ENCODE measurements at places on chromosomes 7 and 10.

DNA sequence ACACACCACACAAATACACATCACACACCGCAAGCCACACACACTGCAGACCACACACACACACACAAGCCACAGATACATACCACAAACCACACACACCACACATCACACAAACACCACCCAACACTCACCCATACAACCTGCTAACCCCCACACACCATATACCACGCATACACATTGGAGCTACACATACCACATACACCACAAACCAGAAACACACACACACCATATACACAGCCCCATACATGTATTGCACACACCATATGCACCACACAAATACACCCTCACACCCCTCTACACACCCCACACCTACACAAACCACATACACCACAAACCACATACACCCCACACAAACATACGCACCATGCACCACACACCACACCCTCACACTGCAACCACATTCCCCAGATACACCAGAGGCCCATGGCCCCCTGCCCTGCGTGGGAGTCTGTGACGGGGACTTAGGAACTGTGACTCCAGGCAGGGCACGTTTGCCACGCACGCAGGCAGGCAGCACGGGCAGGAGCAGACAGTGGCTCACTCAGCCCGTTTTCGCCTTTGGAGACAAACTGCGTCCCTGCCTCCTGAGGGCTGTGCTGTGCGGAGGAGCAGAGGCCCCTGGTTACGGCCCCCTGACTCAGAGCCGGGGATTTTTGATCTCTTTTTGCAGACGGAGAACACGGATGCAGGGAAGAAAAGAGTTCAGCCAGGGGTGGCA lies 52.6 kb downstream of the TMEM209 start:
- DNase-seq: no peak

DNA sequence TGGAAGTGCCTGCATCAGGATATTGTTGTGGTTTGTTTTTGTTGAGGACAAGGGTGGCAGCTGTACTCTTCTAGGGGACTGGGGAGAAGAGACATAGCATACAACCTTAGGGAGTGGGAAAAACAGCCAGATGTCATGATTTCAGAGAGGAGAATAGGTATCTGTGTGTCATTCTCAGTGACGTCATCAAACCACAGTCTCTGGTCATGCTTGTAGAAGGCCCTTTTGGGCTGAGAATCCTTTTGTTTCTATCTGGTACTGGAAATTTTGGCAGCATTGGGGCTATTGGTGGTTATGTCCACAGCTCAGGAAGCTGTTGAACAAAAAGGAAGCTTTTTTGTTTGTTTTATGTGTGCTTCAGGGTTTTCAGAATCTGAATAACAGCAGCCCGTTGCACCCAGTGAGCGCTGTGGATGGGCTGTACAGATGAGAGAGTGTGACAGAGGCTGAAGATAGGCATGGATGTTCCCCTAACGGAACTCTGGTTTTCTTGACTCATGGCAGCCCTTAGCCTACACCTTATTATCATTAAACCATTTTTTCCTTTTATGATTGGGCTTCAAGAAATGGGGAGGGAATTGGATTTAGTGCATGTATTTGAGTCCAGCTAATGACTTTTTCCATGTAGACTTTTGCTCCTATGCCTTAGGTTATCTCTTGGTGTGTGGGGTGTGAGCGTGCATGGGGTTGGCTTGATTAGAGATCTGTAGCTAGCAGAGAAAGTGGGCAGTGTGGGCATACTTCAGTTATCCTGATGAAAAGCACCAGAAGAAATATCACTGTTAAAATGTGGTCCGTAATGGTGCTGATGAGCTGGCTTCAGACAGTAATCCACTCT lies 65.7 kb downstream of the SND1 start:
- no peak for DNase-seq

DNA sequence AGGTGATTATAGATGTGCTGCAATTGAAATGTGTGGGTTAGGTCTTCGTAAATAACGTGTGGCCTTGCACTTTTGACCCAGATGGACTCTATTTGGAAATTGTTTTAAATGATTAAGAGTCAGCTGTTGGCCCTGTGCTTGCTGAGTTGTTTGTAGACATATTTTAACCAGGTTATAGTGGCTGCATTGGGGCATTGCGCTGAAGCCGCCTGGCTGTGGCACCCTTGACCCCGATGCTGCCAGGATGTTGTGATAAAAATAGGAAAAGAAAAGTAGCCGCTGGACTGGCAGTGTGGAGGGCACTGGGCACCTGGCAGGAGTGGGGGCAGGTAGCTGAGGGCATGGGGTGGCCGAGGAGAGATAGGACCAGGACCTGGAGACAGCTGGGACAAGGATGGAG lies 13.4 kb downstream of the LRRC27 start:
- peak; percentile 30 for DNase-seq

GRCh38 chr10:132967540-132967939 lies 25.2 kb upstream of the CFAP46 start:
- DNase-seq: no peak

DNA sequence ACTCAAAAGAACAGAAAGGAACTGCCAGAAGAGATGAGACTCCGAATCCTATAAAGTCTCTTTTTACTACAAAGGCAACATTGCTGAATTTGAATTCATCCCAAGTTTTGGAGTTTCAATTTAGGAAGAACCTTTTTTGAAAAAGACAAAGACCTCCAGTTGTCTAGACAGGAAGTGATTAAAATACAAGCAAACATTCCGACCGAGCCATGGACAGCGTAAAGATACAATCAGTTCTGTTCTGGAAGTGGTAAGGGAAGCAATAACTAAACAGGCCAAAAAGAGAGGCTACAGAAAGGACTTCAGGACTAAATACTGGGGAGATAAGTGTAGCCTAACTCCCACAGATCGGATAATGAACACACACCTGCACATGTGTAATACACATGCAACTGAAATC lies 101.0 kb downstream of the SMURF1 start:
- DNase-seq: no peak

DNA sequence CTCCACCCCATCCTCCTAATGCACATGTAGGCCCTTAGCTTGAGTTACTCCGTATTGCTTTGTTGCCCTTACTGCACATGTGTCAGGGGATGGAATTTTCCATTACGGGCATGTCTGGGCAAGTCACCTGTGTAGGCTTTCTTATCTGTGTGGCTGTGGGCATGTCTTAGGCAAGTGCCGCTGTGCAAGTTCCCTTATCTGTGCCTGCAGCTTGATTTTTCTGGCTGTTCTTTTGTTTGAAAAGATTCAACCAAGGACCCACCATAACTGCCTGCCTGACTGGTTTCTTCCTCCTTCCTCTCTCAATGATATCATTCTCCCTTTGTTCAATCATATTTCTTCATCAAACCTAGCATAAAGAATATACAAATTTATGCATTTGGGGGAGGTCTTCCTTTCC lies 88.5 kb downstream of the AKR1D1 start:
- DNase-seq: no peak

DNA sequence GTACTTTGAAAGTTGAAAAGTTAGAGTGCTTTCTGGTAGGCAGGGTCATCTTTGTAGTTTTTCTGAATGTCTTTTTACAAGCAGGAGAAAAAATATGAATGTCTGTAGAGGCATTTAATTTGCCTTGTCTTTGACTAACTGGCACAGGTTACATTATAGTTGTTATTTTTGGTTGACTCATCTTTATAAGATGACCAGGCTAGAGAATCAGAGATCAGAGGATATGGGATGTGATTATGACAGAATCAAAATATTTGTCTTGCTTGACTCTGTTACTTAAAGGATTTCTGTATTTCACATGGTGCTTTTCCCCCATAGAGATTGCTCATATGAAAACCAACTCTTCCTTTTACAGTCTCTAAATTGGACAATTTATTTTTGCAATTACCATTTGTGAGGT lies 2.4 kb downstream of the ZMYND11 start:
- DNase-seq: no peak

- no peak for DNase-seq
Measured at GRCh38 chr10:90969947-90970673, 49.2 kb upstream of the ANKRD1 start.

GRCh38 chr10:14658331-14659127 lies 116.2 kb downstream of the FAM107B start:
- DNase-seq: no peak

GRCh38 chr7:47970761-47971160 lies 8.7 kb downstream of the HUS1 start:
- DNase-seq: no peak

- no peak for DNase-seq
Measured at GRCh38 chr10:96341219-96342182, 17.3 kb downstream of the OPALIN start.

- DNase-seq: no peak
Measured at GRCh38 chr10:112507046-112507445, 60.0 kb downstream of the VTI1A start.

Measured in pancreas (tissue), 10 donors.